ENCODE measurements at places on chromosomes 5 and 9.

DNA sequence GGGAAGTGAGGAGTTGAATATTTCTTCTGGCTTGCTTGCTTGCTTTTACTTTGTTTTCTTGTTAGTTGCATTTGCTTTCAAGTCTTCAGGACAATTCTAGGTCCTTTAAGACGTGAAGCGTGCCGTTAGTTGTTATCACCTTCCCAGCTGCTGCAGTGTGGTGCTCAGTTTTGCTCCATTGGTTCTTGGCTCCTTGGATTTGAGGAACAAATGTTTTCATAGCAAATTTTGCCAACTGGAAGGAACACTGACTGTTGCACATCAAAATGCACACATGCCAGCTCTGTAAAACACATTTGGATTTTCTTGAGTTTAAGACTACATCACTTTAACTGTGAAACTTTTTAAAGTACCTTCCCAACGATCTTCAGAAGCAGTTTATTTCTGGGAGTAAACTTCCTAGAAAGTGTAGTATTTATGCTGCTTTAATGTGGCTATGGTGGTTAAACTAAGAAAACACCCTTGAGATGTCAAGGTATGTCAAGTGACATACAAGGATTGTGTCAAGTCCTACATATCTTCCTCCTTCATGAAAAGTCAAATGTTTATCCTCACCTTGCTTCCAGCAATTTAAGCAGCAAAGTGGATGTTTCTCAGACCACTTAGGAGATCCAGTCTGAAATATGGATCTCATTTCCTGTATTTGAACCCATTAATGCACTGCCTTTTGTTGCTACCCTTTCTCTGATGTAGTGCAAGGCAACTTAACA, 24.9 kb downstream of the MOCS2 start:
- DNase-seq, result no peak

DNA sequence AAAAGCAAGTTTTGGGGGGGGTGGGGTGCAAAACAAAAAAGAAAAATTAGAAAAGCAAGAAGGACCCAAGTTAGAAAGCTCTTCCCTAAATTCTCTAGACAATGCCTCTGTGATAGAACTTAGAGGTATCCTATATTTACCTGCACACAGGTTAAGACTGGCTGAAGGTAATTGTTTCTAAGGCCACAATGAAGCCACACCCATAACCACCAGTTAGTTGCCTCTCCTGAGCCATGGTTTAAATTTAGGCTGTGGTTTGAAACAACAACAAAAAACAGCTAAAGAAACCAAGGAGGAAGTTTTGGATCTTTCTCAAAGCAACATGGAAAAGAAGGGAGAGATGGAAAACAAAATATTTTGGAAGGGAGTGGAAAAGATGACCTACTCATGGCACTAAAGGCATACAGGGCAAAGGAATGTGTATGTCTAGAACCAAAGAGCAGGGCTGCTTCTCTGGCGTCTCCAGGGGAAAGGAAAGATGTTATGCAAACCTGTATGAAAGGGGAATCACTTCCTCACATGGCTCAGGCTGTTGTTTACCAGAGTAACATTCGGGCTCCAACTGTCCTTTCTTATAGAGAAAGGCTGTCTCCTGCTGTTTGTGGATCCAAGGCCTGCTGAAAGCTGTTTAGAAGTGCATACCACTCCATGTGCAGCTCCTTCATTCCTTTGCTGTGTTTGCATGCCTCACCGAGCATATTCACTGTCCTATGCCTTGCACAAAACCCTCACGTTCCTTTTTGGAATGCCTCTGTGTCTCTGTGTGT, 408.9 kb upstream of the MPDZ start:
- DNase-seq, result peak; percentile 5

GRCh38 chr5:14064841-14065240, 78.3 kb upstream of the TRIO start:
- no peak for DNase-seq

GRCh38 chr9:131707733-131708157, 32.1 kb downstream of the RAPGEF1 start:
- peak; percentile 78 for DNase-seq

DNA sequence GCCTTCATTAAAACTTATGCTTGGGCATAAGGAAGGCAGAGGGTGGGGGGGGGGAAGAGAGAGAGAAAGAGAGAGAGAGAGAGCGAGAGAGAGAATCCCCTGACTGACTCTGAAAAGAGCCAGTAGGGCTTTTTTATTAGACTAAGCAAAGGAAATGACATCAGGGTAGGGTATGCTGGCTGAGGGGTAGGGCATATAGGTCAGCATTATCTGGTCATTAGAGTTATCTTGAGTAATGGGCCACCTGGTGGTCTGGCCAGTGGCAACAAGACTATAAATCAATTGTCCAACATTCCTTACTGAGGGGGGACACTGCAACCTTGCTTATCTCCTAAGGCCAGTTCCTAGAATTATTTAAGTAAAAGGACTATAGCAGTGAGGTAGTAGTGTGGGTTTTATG, 67.2 kb downstream of the TSSK1B start:
- peak; percentile 30 for DNase-seq

DNA sequence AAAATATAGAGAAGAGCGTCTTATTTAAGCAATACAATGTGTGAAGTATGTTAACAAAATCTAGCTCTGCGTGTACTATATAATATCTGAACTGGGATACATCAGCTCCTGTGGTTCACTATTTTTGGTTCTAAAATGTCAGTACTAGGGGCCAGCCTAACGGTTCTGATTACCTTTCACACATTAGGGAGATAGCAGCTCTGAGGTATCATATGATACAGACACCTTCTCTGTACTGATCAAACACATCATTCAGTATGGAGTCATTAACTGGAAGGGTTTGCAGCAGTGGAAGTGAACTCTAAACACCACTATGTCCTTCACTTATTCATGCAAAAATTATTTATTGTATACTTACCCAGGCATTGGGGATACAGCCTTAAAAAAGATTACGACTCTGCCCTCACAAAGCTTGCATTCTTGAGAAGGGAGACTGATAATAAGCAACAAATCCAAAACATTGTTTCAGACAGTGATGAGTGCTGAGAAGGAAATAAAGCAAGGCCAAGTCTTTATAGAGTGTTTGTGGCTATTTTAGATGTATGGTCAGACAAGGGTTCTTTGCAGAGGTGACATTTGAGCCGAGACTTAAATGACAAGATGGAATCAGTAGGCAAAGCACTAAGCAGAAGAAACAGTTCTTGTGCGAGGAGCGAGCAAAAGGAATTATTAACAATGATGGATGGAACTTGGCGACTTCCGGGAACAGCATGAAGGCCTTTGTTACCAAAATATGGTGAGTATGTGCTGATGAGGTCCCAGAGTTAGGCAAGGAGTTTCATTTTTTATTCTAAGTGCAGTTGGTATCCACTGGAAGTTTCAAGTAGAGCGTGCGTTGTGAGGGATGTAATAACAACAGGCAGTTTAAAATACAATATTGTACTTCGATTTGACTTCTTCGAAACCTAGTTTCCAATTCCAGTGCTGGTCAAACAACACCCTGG, 1.8 kb upstream of the LNPEP start:
- peak; percentile 51 for DNase-seq

DNA sequence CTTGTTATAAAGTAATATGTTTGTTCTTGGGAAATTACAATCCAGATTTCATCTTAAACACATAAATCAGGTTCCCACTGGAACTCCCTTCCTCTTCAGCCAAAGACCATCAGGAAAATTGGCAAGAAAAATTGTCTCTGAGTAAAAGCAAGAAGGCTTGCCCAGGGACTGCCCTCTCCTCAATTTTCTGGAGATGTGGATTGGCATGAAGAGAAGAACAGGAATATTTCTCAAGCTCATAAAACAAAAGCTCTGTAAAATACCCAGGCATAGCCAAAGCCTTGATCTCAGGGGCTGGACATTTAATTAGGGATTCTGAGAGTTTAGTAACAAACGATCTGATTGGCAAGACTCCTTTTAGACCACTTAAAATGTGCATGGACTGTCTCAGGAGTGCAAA, 223.4 kb downstream of the ZNF608 start:
- DNase-seq, result no peak

- DNase-seq, result no peak
Observed at GRCh38 chr5:93899026-93899600, 157.7 kb upstream of the POU5F2 start.

DNA sequence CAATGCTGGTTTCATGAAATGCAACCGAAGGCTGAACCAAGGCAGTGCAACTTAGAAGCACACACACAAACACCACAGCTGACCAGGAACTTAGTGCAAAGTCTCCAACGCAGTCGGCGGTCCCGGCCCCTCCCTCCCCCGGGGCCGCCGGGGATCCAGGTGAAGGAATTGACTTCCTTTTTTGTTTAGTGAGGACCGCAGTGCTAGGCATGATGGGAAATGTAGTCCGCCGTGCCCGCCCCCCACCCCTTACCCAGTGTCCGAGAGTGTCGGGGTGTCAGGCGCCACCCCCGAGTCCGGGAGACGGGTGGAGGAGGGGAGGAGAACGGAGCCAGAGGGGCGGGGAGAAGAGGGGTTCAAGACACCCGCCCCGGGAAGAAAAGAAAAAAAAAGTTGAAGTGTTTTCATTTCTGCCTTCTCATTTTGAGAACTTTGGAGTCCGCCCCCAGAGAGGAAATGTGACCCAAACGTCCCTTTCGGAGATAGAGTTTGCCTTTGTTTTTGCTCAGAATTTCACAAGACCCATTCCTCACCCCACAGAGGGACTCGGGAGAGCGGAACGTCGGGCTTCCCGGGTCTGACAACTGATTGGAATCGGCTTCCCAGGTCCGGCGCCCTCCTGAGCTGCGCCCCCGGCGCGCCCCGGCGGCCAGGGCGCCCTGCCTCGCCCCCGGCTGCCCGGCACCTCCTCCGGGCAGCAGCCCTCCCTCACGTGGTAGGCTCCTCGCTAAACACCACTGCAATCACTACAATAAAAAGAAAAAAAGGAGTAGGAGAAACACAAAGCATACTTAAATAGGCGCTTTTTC, 2.0 kb downstream of the IER5L start:
- DNase-seq, result peak; percentile 83

DNA sequence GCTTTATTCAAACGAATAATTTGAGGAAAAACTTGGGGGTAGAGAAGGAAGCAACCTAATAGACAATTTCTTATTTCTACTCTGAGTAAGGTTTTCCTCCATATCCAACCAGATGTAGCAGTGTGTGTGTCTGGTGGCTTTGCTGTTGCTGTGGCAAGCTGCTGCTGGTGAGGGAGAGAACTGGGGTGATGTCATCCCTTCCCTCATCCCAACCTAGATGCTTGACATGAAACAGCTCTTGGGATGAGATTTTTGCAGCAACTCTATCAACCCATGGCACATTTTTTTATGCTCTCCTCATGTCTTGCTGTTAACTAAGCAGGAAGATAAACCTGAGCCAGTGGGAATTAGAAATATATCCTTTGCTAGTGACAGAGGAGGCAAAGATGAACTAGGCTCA, 135.8 kb downstream of the PCSK1 start:
- DNase-seq, result peak; percentile 26

DNA sequence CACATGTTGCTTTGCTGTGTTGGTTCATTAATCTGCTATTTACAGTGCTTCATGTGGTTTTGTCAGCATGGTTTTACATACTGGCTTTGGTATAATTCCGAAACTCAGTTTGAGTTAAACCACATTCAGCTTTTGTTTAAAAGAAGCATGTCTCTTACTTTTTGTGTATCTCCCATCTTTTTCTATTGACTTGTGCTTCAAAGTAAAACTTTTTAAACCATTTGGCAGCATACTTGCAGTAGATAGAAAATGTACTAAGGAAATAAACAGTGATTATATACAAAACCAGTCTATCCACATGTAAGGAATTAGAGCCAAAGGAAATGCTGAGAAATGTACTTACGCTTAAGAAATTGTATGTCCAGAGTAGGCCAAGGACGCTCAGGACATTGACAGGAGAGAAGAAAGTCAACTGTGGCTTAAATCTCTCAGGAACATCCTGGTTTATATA, 286.9 kb downstream of the ARHGEF28 start:
- DNase-seq, result no peak

DNA sequence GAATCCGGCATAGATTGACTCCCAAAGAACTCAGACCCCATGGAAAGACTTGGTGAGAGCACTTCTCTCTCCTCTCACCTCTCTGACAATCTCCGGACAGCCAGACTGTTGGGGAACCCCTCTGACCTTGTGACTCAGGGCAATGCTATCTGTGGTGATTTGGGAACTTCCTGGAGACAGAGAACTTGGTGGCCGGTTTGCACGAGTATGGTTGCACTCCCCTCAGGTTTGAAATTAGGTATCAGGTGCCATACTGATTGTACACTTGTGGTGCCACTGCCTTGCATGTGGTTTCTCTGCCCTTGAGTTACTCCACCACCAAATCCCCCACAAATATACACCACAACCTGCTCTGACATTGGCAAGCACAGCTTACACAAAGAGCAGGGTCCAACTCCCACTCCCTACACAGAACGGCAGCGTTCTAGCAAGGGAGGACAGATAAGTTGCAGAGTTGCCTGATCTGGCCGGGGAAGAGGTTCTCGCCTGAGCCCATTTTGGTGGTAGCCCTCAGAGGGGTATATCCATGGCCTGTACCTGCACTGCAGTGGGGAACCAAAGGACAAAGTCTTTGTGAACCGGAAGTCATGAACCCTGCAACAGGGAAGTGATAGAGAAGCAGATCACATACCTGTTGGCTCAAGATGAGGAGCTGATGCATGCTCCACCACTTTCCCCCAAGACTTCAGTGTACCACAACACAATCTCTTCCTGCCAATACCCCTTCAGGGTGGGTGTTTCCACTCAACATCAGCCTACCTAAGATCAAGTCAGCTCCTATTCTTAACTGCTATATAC, 255.1 kb downstream of the MCTP1 start:
- DNase-seq, result no peak

All from lung microvascular endothelial cell (primary cell).